ENCODE measurements at places on chromosomes 12 and 14.

- DNase-seq = no peak
Observed at GRCh38 chr14:102560458-102561261, 31.8 kb upstream of the RCOR1 start.

- no peak for DNase-seq
Observed at GRCh38 chr14:88044776-88045446, 40.0 kb downstream of the GPR65 start.

DNA sequence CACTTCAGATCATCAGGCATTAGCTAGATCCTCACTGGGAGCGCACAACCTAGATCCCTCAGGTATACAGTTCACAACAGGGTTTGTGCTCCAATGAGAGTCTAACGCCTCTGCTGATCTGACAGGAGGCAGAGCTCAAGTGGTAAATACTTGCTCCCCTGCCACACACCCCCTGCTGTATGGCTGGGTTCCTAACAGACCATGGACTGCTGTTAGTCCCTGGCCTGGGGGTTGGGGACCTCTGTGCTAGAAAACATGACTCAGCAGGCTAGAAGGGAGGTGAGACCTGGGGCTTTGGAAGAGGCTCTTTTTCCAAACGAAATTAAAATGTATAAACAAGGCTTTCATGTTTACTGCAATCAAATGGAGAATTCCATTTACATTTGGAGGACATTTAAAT lies 691.1 kb downstream of the FLRT2 start:
- DNase-seq = peak; percentile 13

GRCh38 chr14:92792885-92793284 lies 1.2 kb upstream of the GOLGA5 start:
- DNase-seq = peak; percentile 17

- no peak for DNase-seq
Observed at GRCh38 chr12:116194935-116195431, 82.5 kb downstream of the MED13L start.

DNA sequence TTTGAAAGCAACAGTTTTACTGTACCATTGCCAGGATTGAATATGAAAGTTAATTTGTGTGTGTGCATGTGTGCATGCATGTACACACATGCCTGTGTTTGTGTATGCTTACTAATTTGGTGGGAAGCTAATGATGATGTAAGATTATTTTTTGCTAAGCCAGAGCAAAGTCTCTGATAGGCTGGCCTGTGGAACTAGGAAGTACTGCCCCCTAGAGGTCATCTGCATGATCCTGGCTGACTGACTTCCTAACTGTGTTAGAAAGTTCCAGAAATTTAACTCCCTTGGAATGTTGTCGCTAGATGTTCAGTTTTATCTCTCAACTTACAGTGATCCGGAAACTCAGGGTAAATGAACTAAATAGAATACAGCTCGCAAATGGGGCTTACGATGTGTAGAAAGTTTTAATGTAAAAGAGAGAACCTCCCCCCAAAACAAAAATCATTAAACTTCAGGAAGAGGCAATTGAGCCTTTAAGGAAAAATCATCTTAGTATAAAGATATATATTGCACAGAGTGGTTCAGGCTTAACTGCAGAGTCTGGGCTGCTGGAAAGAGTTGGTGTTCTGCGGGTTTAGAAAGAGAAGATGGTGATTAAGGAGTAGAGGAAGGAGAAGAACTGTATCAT lies 34.3 kb upstream of the SLC38A1 start:
- DNase-seq = peak; percentile 19

GRCh38 chr12:115160271-115161128 lies 476.5 kb upstream of the TBX3 start:
- no peak for DNase-seq

DNA sequence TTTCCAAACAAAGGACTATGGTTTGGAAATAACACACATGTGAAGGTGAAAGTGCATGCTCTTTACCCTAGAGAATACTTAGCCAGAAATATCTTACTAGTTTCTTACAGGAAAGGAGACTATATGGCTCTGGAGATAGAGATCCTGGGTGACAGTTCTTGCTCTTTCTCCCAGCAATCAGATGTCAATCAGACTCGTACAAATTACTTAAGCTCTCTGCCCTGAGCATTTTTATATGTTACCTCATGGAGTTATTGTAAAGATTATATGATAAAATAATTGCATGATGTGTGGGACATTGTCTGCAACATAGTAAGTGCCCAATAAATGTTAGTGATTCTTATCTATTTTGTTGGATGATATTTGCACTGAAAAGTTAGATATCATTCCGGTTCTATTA lies 76.8 kb downstream of the FAR2 start:
- DNase-seq = no peak

GRCh38 chr12:118714051-118714460 lies 267.3 kb upstream of the SRRM4 start:
- DNase-seq = no peak

DNA sequence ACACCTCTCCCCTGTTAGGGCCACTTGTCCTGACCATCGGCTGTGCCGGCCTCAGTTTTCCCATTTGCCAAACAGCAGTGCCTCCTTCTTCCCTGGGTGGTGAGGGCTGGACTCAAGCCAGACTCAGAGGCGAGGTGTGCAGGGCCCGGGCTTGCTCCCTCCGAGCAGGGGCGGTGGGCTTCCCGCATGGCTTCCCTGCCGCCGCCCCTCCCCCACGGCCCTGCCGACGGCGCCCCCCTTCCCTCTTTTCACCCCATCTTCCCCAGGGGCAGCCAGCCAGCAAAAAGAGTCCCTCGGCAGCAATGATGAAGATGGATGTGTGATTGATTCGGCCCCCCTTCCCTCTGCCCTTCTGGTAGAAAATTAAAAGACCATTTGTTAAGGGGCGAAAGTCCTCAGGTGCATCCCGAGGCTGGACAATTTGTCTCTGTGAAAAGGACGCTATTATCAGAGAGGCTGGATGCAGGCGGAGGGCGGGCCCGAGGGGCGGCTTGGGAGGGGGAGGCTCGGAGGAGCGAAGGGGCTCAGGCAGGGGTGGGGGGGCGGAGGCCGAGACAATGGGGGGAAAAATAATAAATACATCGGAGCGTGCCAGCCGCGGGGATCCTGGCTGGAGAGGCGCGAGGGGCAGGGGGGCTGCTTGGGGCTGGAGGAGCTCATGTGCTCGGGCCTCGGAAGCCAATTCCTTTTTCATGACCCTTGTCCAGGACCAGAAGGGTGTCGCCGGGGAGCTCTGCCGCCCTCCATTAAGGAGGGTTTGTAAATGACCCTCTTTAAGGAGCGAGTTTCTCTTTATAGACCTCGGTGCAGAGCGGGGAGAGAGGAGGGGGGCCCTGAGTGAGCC lies 48.0 kb upstream of the LHX5 start:
- no peak for DNase-seq

DNA sequence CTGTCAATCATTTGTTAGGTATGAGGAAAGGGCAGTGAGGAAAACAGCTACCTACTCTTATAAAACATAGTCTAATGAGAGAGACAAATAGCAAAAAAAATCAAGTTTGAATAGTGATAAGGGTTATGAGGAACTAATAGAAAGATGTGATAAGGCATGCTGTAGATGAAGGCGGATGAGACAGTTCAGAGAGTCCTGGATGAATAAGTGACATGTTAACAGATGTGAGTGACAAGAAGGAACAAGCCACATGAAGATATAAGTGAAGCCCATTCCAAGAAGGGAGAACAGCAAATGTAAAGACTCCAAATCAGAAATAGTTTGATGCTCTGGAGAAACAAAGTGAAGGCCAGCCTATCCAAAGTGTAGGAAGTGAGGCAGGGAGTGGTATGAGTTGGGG lies 154.1 kb upstream of the SYT10 start:
- no peak for DNase-seq

GRCh38 chr14:29030970-29031369 lies 264.4 kb downstream of the FOXG1 start:
- no peak for DNase-seq

DNA sequence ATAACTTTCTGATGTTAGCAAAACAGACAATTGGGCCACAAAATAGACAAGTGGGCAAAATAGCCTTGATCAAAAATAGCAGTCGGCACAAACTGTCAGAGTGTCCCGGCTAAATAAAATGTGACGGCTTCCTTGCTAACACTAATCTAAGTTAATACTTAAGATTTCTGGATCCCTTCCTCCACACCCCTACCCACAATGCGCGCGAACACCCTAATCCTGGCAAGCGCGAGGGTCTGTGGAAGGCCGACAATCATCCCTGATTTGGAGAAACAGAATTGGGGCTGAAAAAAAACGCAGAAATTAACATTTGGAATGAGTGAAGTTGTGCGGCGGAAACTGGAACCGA lies 489 bp downstream of the CEP290 start:
- no peak for DNase-seq

GRCh38 chr12:104458694-104459367 lies 2.1 kb downstream of the CHST11 start:
- no peak for DNase-seq

- DNase-seq = no peak
Observed at GRCh38 chr12:97283297-97283696, 179.3 kb upstream of the RMST start.

- DNase-seq = no peak
Observed at GRCh38 chr14:18660585-18660922, 59.6 kb downstream of the OR11H12 start.

Data from fibroblast of skin of scalp (primary cell).